NCI-H1105 (cell line): ENCODE measurements at places on chromosomes 11 and 22.

DNA sequence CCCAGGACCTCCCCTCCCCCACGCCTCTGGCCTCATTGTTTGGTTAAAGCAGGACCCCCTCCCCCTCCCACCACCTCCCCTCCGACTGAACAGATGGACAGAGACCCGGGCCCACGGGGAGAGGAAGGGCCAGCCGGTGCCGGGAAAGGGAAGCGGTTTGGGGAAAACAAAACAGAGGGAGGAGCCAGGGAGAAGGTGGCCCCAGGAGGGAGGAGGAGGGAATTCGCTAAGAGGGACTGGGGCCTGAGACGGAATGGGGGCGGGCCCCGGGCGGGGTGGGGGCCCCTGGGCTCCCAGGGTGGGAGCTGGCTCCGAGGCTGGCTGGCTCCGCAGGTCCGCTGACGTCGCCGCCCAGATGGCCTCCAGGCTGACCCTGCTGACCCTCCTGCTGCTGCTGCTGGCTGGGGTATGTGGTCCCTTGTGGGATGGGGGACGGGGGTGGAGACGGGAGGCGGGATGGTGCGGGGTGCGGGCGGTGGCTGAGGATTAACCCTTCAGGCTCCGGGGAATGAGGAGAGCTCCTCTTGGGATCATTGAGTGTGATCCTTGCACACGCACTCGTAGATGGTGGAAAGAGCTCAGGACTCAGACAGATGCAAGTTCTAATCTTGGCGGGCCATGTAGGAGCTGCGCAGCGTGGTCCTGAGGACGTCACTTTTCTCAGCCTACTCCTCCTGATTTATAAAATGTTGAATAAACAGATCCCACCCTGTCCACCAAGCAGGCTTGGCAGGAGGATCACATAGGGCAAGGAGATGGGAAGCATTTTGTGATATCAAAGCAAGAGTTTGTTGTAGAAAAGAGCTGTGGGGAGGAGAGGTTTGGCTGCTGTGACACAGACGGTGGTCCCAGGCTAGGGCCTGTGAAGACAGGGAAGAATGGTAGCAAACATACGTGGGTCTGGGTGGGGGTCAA lies 688 bp downstream of the SERPING1 start:
- no peak for DNase-seq

DNA sequence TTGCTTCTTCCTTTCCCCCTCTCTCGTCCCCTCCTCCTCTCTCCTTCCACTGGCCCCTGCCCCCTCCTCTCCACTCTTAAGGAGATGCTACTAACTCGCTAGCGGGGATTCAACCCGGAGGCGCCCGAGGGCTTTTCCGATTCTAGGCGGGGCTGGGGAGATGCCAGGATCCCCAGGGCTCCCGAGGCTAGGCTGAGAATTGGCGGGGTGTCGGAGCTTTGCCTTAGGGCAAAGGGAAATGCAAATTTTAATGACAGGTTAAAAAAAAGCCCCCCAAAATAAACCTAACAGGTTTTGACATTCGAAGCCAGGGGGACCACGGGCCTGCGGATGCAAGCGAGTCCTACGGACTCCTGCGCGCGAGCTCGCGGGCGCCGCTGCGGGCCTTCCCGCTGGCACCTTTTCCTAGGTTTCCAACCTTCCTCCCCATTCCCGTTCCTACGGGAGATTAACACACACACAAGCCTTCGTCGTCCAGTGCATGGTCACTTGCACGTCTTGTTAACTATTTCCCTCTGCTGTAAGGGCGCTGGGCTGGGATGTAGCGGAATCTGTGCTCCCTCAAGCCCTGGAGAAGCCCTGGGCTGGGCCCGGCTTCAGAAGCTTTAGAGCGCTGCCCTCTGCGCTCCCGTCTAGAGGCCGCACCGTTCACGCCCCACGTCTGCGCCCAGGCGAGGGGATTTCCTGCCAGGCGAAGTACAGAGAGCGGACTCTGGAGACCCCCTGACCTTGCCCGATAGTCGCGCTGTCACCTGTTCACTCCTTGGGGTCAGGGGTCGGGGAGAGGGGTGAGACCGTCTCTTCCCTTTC lies 729 bp upstream of the ALX4 start:
- DNase-seq = no peak

- DNase-seq = no peak
These were observed 3.4 kb downstream of the APOA1 start for GRCh38 chr11:116833816-116834534.

- DNase-seq = peak; percentile 28
These were observed 553 bp upstream of the USP47 start for GRCh38 chr11:11841116-11841722.

- DNase-seq = no peak
These were observed 4.5 kb downstream of the FTH1 start for GRCh38 chr11:61963016-61963281.

GRCh38 chr11:68099474-68100405 lies 21.4 kb downstream of the CHKA start:
- DNase-seq = no peak

DNA sequence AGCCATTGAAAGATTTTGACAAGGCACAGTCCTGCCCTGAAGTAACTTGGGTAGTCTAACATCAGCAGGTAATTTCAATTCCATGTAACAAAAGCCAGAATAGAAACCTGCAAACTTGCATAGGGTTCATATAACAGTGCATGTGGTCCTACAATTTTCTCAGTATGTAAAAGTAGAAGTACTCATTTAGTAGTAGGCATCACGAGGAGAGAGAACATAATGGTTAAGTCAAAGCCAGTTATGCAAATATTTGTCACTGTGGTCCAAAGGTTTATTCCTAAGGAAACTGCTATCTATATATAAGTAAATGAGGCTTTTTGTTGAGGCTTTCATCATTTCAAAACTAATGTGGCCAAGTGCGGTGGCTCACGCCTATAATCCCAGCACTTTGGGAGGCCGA lies 10.1 kb downstream of the ATP5MG start:
- no peak for DNase-seq

DNA sequence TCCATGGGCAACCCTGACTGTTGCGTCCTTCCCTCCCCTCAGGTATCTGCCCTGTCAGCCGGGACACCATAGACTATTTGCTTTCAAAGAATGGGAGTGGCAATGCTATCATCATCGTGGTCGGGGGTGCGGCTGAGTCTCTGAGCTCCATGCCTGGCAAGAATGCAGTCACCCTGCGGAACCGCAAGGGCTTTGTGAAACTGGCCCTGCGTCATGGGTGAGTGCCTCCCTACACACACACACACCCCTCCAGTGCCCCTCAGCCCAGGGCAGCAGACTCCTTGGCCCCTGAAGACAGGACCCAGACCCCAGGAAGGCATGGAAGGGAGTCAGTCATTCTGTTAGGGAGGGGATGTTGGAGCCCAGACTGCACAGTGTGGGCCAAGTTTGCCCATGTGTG lies 17.9 kb upstream of the UVRAG start:
- no peak for DNase-seq

DNA sequence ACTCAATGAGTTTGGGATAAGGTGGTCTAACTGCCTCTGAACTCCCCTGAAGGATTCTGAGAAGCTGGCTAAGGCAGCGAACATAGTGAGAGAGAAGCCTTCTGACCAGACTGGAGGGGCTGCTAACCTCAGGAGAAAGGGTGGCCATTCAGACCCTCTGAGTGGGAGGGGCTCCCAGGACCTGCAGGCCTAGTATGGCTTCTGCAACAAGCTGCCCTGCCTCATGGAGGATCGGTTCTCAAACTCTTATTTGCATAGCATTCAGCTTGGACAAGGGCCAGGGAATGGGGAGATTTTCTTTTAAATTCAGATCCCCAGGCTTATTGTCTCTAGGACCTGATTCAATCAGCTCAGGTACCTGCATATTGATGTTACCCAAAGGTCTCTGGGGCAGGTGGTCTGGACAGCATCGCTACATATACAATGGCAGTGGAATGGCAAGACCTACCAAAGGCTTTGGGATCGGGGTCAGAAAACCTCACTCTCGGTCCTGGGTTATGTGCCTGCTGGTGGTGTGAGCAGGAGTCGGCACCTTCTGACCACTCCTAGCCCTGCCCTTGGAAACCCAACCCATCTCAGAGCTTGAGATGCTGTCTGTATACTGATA lies 599.1 kb downstream of the BRD1 start:
- DNase-seq = no peak

- DNase-seq = no peak
These were observed 91.3 kb downstream of the RNF169 start for GRCh38 chr11:74839971-74840370.

DNA sequence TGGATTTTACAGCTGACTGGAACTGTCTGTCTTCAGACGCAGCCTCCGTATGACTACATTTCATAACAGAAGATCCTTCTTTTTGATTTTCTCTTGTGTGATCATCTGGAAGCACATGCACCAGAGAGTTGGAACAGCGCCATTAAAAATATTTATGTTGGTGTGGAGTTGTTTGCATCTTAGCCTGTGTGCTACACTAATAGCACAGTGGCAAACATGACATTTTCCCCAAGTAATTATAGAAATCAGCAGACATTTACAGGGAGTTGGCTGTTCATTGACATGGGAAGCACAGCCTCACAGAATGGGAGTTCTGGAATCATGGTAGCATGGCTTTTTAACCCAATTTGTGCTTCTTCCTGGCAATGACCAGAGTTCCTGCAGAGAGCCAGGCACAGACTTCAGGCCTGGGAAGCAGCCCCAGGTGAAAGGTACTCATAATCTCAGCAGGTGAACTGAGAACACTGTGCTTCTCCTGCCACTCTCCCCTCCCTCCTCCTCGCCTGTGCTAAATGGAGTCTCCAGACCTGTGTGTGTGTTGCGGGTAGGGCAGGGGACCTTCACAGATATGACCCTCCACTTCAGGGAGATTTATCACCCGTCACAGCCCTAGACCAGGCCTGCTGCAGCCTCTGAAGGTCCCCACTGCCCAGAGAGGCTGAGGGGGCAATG lies 82.8 kb upstream of the PLET1 start:
- DNase-seq = no peak

DNA sequence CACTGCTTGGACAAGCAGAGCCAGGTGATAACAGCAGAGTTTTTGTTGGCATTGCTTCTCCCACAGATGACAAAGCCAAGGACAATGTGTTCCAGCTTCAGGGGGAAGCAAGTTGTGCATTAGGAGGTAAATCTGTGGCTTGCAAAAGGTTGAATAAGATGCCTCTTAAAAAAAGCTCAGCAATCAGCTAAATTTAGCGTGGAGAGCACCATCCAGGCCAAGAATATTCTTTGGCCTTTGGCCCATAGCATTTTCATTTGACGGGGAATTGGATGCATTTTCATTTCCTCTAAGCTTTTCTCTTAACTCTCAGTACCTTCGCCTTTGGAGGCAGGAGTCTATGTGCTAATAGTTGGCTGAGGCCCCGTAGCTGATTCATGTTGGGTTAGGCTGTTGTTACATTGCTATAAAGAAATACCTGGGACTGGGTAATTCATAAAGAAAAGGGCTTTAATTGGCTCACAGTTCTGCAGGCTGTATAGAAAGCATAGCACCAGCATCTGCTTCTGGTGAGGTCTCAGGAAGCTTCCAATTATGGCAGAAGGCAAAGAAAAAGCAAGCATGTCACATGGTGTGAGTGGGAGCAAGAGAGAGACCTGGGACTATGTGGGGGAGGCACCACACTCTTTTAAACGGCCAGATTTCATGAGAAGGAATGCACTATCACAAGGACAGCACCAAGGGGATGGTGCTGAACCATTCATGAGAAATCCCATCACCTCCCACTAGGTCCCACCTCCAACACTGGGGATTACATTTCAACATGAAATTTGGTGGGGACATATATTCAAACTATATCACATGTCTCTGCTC lies 350.1 kb upstream of the C11orf87 start:
- DNase-seq = no peak

DNA sequence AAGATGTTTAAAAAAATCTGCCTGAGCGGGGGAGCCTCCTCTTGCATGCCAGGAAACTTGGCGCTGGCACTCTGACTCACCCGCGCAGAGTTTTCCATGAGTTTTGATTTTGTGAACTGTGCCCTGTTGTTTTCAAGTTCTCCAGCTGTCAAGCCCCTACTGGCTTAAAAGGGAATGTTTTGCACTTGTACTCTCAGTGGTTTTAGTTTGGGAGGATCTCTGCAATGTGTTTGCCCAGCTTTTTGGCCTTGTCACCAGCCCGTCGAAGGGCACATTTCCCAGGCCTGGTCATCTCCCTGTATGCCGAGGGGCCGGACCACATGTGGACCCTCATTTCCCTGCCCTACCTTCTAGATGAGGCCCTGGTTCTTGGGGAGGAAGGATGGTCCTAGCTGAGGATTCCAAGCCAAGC lies 12.2 kb downstream of the MRGPRF start:
- no peak for DNase-seq

- no peak for DNase-seq
These were observed 39.3 kb downstream of the CEP295 start for GRCh38 chr11:93700830-93701229.

DNA sequence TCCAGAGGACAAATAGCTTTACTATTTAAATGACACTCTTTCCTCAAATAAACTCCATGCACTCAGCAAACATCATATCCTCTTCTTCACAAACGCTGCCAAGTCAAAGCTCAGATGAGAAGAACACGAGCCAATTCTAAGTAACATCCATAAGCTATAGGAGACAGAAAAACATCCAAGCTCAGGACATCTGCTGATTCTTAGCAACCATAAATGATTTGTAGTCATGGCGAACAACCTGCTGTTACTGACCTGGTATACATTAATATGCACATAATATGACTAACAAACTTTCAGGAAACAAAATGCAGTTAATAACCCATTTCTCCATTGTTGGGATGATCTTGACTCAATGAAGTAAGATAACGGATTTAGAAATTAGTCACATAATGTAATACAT lies 6.7 kb downstream of the GALNT18 start:
- DNase-seq = no peak

GRCh38 chr11:32012049-32012448 lies 78.8 kb upstream of the RCN1 start:
- no peak for DNase-seq

DNA sequence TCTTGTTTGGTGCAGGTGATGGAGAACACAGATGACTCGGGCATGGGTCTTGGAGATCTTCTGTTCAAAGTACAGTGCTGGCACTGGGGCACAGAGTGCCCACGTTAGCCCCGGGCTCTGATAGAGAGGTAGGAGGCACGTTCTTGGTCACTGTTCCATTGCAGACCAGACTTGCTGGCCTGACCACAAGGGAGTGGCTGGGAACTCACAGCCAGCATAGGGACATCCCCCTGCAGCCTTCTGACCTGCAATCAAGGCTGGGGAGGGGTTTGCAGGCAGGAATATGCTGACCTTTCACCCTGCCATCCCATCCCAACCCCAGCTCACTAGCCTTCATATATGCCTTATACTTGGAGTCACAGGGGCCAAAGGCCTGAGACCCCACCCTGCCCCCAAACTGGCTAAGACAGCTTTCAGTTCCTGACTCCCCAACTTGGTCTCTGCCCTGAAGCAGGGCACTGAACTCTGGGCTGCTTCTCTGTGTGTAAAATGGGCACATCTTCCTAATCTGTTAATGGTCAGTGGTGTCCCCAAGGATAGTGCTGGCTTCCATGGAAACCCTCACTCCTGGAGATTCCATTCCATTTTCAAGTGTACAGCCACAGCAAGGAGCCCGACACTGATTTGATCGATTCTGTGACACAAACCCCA lies 4.6 kb downstream of the MRPL49 start:
- DNase-seq = no peak

- no peak for DNase-seq
These were observed 1949.4 kb upstream of the RAG2 start for GRCh38 chr11:38547462-38547861.

- DNase-seq = no peak
These were observed 2.0 kb upstream of the PLA2G3 start for GRCh38 chr22:31142285-31142684.

GRCh38 chr11:120709808-120710207 lies 198.3 kb downstream of the GRIK4 start:
- DNase-seq = no peak
